ENCODE measurements at places on chromosomes 3 and 15.

DNA sequence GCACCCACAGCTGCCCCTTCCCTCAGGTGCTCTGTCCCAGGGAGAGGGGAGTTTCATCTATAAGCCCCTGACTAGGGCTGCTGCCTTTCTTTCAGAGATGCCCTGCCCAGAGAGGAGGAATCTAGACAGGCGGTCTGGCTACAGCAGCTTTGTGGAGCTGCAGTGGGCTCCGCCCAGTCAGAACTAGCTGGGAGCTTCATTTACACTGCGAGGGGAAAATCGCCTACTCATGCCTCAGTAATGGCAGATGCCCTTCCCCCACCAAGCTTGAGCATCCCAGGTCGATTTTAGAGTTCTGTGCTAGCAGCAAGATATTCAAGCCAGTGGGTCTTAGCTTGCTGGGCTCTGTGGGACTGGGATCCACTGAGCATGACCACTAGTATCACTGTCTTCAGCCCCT, 181.2 kb upstream of the RARB start:
- no peak for DNase-seq

DNA sequence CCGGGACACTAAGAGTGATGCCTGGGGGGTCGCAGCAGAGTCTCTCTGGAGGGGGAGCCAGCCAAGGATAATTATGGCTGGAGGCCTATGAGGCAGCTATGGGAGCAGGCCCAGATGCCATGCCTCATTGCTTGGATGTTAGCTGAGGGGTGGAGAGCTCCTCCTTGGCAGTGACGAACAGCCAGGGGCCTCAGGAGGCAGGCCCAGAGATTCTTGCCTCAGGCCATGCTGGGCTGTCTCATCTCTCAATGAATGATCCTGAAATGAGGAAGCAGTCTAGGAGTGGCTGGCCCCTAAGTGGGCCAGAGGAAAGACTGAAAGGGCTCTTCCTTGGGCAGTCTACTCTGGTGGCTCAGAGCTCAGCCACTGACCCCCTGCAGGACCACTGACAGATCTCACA, 21.3 kb downstream of the KIF9 start:
- DNase-seq: no peak

- DNase-seq: no peak
Observed at GRCh38 chr3:133136114-133137041, 98.2 kb downstream of the TMEM108 start.

DNA sequence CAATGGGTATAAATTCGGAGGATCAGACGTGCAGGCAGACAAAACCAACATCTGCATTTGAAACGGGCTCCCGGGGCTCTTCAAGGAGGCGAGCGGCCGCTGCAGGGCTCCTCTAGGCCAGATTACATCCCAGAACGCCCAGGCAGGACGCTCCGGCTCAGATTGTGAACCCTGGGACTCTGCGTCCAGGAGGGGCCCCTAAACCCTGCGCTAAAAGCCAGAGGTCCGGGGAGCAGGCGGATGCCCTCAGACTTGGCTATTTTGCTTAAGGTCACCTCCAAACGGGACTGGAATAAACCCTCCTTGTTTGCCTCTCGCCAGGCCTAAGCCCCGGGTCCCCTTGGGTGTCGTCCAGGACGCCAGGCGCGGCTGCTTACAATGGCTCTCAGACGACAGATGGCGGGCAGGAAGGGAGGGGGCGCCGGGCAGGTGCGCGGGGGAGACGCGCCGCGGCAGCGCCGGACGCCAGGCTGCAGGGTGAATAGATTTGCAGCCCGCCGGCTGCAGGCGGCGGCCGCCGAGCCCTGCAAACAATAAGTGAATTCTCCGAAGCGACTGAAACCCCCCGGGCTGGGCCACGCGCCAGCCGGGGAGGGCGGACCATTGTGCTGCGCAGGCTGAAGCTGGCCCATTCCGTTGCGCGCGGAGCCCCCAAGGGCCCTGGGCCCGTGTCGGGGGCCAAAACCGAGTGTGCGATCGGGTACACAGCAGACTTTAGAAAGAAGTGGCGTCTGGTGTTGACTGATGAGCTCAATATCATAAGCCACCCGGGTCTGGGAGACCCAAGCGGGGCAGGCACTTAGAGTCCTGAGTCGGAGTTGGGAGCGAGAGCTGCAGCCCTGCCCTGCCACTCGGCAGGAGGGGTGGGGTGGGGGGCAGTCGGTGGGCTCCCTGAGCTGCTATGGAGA, 32.3 kb upstream of the AMOTL2 start:
- peak; percentile 43 for DNase-seq

All from renal pelvis (tissue), 12 donors.